ENCODE measurements at places on chromosomes 7 and 10. TPM values are rescaled to one million over a fixed set of nuclear protein-coding genes. Genes with fewer than 3 reads are reported as not detected.

DNA sequence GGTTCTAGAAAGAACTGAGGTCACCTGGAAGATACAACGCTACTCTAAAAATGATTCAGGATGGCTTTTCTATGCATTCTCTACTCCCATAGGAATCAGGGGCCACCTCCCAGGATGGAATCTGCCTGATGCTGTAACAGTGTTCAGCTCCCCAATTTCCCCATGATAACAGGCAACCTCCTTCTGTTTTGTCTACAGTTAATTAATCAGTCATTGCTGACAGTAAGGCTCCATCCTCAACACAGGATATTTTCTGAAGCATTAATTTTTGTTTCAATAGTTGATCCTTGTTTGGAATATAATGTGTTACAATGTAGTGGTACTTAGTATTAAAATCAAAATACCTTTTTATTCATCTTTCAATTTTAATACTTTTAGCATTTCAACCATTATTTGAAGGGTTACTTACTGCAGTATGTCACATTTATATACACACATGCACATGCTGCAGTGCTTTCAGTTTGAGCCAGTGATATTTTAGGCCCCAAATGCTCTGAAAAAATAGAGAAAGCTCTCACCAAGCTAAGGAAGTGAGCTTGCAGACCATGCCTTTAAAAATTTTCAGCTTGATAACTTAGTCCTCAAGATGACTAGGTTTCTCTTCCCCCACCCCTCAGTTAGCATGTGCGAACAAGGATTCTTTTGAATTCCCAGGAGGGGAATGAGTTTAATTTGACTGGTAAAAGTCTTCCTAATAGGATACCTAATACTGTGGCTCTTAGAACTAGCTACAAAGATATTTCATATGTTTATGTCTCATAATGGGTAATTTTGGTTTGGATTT lies 592 bp upstream of the PIK3CG start:
- no peak for DNase-seq

DNA sequence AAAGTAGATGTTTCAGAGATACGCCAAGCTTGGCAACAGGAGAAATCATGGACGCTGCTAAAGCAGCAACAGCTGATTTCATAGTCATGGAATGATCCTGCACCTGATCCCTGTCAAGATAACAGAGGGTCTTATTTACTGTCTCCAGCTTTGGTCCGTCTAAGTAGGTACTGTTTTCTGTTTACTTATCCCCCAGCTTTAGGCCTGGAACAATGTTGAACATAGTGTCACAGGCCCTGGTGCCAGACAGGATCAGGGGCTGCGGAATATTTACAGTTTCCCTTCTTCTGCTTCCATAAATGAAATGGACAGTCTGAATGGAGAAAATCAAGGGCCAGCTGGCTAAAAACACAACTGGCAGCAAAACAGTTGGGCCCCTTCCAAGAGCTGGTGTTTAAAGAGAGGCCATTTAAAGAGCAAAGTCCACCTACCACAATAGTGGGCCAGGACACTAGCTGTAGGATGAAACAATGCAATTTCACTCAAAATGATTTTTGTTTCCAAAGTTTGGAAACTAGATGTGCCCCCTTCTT lies 2.9 kb downstream of the GPR37 start:
- no peak for DNase-seq

Gene SLC26A4
- 3.9 TPM for total RNA-seq

Gene TCTN3
- total RNA-seq: 22.5 TPM

GRCh38 chr10:17375936-17376584 lies 78.3 kb downstream of the ST8SIA6 start:
- peak; percentile 41 for DNase-seq

Gene COL17A1
- total RNA-seq: not detected

DNA sequence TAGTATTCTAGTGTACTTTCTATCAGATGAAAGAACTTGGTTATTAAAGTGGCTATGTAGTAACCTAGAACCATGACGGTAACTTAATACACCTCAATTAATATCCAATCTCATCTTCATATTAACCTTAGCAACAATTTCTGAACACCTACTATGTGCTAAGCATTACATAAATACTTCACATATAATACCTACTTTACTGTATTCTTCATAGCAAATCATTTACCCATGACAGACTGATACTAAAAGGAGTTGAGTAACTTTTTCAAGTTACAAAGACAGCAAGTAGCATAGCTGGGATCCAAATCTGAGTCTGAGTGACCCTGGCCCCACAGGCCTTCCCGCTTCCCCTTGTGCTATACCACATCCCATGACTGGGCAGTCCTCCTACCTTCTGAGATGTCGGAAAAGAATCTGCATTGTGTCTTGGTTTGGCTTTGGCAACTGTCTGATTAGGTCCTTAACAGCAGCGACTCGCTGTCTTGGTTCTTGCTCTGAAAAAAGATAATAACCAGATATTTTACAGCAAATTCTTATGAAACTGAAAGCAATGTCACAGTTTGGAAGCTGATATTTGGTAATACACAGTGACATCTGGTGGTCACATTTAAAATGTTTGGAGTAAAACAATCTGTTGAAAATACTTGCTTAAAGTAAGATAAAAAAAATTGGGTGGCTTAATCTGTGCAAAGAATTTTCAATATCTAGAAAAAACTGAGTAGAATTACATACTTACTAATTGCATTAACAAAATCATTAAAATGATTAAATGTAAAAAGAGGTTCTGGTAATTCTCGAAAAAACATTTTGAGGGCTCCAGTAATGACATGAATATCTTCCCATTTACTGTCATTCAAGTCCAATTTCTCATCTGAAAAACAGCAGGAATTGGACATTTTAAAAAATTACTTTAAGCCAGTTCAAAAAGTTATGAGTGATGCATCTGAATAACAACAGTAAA lies 120.1 kb downstream of the ARHGAP12 start:
- peak; percentile 60 for DNase-seq

GRCh38 chr7:45917064-45917463 lies 4.0 kb downstream of the IGFBP3 start:
- no peak for DNase-seq

DNA sequence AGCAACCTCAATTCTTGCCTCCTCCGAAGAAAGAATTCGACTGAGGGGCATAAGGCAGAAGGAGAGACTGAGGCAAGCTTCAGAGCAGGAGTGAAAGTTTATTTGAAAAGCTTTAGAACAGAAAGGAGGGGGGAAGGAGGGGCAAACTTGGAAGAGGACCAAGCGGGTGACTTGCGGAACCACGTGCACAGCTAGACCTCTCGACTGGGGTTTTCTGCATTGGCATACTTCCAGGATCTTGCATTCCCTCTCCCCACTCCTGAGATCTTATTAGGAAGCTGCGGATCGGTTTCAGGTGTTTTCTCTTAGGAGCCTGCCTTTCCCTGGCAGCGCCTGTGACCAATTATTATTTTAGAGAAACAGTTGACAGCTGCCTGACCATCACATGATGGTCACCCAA lies 20.3 kb upstream of the CPXM2 start:
- DNase-seq: peak; percentile 13
